ENCODE measurements at places on chromosomes 1 and 21. TPM values are rescaled to one million over a fixed set of nuclear protein-coding genes. Genes with fewer than 3 reads are reported as not detected.

KCNC4 gene
- total RNA-seq = 12.3 TPM

KRTAP12-2 gene
- total RNA-seq = not detected

DNA sequence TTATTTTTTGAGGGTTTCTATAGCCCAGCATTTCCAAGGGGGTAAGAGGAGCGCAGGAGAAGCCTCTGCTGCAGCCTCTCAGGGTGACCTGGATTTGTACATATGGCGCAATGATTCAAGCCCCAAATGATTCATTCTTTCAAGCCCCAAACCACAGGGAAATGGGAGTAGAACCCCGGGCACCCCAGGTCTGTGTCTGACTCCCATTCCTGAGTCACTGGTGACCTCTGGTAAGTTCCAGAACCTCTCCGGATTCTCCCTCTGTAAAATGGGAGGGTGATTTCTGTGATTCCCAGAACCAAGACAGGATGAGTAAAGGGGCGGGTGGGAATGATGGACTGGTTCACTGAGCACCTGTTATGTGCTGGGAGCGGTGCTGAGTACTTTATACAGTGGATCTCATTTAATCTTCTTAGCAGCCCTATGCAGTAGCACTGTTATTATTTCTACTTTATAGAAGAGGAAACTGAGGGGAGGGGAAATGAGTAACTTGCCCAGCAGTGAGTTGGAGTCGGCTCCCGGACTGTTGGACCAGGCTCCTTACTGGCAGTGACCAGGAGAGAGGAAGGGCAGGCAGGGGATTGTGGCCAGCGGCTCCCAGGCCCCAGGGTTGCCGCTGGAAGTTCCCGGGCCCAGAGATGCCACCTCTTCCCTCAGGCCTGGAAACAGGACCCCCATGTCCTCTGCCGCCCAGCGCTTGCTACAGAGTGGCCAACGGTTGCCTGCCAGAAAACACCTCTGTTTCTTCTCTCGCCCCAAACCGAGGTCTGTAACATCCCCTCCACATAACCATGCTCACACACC is 20.3 kb upstream of the SLC26A9 start:
- no peaks in the 10 kb centered on the region for H3K36me3 ChIP-seq
- DNase-seq = no peak
- no peak overlapping the region for H3K4me3 ChIP-seq

DNA sequence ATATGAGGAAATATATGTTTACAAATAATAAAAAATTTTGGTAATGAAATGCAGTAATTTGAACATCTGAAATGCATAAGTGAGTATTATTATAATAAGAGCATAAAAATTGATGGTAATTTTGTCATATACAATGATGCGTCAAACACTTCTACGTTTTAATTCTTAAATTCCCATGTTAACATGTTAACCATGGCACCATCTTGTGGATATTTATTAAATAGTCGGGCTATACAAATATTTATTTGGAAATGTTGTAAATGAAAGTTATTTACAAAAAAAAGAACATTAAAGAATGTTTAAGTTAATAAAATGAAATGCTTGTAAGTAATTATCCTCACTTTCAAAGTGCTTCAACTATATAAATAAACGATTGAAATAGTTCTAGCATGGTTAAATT is 57.2 kb upstream of the C1orf185 start:
- H3K27ac ChIP-seq = no peak overlapping the region
- H3K27me3 ChIP-seq = peaks cover 2% of the 10 kb centered on the region
- no peaks in the 10 kb centered on the region for H3K4me1 ChIP-seq
- H3K4me3 ChIP-seq = no peak overlapping the region
- no peaks in the 10 kb centered on the region for H3K36me3 ChIP-seq
- DNase-seq = peak; percentile 19

Measured in endothelial cell of umbilical vein (primary cell).